Heart right ventricle (tissue), 16 donors: ENCODE measurements at places on chromosomes 11 and 22. TPM values are rescaled to one million over a fixed set of nuclear protein-coding genes. Genes with fewer than 3 reads are reported as not detected.

GRCh38 chr11:125300791-125301218 lies 136.3 kb downstream of the PKNOX2 start:
- DNase-seq = peak; percentile 31

- no peak for DNase-seq
Measured at GRCh38 chr11:46181843-46182424, 60.7 kb upstream of the PHF21A start.

GRCh38 chr11:118691926-118692830 lies 12.7 kb upstream of the TREH start:
- no peak for DNase-seq

- peak; percentile 78 for DNase-seq
Measured at GRCh38 chr22:46622081-46622521, 1.9 kb downstream of the GRAMD4 start.

DNA sequence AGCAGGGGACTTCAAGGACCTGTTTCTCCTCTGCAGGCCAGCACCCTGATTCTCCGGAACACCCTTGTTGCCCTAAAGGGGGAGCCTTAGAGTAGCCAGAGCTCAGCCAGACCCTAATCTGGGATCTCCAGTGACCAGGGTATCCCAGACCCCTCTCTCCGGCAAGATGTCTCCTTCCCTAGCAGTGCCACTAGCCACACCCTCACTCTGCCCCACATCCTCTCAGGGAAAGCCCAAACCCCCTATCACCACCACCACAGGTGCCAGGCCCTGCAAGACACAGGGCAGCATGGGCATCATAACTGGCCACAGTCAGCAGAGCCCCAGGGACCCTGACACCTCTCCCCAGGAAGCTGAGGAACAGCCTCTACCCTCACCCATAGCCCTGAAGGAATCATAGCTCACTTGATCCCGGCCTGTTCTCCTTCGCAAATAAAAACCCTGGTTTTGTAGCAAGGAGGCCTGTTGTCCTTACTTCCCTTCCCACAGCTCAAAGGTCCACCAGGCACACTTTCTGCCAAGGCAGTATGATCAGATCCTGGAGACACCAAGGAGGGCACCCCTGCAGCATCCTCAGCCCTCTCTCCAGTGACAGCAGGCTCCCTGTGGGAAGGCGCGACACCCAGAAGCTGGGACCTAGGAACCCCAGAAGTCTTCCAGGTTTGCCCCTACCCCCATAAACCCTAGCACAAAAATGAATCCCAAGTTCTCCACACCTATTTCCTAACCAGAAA lies 4.6 kb downstream of the CFL1 start:
- DNase-seq = no peak

Gene STK33
- 31.5 TPM for total RNA-seq
